ENCODE measurements at places on chromosomes 2 and 18.

DNA sequence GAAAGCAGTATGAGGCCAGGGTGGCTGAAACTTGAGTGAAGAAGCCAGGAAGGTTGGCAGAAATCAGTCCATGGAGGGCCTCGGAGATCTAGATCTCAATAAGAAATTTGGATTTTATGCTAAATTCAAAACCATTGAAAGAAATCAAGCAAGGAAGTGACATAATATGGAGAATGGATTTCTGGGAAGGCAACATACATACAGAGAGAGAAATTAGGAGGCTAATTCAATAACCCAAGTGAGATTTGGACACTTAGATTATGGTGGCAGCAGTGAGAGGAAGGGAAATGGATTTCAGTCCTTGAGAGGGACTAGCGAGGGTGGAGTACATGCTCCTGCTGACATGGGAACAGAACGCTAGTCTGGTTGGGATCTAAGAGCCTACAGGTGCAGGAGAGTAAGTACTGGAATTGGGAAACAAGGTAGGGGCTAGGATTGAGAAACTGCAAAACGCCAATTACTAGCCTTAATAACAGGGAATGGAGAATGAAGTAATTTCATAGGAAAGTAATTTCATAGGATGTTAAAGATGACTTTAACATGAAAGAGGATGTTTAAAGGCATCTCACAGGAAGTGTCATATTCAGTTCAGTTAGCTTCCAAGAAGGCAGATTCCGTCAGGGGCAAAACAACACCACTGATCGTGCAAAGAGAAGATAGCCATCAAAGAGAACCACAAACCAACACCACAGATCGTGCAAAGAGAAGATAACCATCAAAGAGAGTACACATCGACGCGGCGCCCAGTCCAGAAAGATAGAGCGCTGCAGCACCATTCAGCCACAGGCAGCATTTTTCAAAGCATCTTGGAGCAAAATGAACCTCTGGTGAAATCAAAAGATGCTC lies 27.2 kb downstream of the CDKL4 start:
- no peak for DNase-seq

DNA sequence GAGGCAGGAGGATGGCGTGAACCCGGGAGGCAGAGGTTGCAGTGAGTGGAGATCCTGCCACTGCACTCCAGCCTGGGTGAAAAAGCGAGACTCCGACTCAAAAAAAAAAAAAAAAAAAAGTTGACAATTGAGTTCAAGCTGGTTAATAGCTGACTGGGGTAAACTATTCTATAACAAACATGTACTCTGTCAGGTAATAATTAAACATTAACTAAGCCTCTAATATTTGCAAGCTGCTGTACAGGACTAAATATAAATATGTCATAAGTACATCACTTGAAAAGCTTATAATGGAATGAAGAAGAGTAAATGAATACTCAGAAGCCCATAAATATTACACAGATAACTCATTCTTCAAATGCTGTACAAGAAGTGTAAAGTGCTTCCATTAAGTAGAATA lies 190.4 kb upstream of the CRIM1 start:
- no peak for DNase-seq

- no peak for DNase-seq
Observed at GRCh38 chr2:46368401-46368800, 71.2 kb downstream of the EPAS1 start.

DNA sequence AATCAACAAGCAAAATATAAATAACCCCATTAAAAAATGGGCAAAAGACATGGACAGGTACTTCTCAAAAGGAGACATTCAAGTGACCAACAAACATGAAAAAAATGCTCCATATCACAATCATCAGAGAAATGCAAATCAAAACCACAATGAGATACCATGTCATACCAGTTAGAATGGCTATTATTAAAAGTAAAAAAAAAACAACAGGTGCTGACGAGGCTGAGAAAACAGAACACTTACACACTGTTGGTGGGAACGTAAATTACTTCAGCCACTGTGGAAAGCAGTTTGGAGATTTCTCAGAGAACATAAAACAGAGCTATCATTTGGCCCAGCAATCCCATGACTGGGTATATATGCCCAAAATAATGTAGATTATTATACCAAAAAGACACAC lies 69.1 kb downstream of the CWC22 start:
- DNase-seq = no peak

DNA sequence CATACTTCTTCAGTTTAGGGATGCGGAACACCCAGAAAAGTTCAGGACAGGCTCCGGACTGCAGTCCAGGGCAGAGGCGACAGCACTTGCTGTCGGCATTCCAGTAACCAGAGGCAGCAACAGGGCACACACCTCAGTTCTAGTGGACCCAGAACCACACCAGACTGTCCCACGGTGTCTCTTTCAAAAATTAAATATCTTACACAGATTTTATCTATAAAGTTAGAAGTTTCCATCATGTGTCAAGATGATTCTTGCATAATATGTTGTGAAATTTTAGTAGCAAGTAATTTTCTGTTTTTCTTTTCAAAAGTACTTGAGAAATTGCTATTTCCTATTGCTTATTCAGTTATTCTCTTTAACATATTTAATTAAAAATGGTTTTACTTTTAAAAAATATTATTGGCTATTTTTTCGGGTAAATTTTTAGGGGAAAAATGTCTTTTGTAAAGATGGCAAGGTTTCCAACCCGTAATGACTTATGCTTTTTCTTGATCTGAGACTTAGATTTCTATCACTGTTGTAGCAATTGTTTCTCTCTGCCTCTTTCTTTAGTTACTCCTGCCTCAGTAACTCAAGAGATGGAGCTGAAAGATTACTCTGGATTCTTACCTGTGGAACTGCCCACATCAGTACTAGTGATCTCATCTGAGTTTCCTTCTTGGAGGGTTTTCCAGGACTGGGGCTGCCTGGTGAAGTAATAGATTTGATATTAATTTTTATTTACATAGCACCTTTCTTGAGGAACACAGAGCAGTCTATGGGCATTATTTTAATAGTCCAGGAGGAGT lies 182.7 kb downstream of the LTBP1 start:
- DNase-seq = no peak

GRCh38 chr2:27977731-27978312 lies 87.3 kb downstream of the BABAM2 start:
- no peak for DNase-seq

GRCh38 chr2:37637190-37637860 lies 34.1 kb downstream of the CDC42EP3 start:
- no peak for DNase-seq

- DNase-seq = no peak
Observed at GRCh38 chr2:62181843-62182242, 14.1 kb upstream of the B3GNT2 start.

DNA sequence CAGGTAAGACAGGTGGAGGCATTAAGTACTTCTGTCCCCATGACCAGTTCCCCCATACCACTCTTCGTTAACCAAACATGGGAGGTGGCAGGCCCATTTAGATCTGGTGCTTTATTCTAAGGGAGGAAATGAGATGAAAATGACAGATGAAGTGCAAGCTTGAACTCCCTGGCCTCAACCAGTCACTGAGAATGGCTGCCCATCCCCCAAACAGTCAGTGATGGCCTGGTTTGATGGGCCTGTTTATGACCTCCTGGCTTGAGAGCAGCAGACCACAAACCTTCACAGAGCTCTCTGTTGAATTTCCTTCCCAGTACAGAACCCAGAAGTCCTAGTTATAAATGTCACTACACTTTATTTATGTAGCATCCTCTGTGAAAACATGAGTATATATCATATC lies 31.1 kb downstream of the EPAS1 start:
- DNase-seq = no peak

DNA sequence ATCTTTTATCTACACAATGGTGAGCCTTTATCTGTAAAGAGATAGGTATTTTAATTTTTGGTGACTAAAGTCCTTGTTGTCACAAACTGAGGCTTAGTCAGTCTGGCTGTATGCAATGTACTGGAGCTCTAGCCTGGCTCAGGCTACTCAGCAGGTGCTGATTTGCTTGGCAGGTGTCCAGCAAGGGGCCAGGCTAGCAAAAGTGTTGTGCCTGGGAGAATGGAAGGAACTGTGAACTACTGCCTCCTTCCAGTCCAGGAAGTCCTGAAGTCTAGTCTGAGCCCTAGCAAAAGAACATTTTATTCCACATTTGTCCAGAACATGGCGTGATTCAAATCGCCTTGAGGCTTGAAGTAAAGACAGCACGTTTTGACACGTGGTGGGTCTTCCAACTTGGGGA lies 260.5 kb downstream of the CCDC85A start:
- no peak for DNase-seq

DNA sequence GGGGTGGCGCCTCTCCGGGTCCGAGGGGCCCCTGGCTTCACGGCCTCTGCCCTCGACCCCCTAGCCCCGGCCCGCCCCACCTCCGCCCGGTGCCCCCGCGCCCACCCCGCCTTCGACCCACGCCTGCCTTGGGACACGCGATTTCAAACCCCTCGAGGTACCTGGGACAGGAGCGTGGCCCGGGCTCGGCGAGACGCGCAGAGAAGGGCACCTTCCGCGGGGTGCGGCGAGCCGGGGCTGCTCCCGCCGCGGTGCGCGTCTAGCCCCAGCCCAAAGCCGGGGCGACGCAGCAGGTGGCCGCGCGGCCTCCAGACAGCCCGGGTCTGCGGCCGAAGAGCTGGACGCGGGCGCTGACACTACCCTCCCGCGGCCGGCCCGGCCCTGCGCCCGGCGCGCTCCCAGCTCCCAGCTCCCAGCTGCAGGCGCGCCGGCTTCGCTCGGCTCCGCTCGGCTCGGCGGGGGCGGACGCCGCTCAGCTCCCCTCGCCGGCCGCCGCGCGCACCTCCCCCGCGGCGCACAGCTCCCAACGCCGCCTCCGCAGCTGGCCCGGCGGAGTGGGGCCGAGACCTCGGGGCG lies at the start of gene CRACDL:
Gene CRACDL, minus strand, starts transcription at position 449 of the 576 bp plus-strand sequence. CDS start 89,425 bp downstream, outside the sequence.
- DNase-seq = no peak

- DNase-seq = no peak
Observed at GRCh38 chr2:218780851-218781690, 876 bp upstream of the CYP27A1 start.

GRCh38 chr18:73270920-73271634 lies 403.3 kb upstream of the NETO1 start:
- no peak for DNase-seq

GRCh38 chr2:43110442-43110871 lies 115.9 kb downstream of the ZFP36L2 start:
- DNase-seq = no peak

- DNase-seq = no peak
Observed at GRCh38 chr2:119231975-119232665, 8.5 kb downstream of the STEAP3 start.

DNA sequence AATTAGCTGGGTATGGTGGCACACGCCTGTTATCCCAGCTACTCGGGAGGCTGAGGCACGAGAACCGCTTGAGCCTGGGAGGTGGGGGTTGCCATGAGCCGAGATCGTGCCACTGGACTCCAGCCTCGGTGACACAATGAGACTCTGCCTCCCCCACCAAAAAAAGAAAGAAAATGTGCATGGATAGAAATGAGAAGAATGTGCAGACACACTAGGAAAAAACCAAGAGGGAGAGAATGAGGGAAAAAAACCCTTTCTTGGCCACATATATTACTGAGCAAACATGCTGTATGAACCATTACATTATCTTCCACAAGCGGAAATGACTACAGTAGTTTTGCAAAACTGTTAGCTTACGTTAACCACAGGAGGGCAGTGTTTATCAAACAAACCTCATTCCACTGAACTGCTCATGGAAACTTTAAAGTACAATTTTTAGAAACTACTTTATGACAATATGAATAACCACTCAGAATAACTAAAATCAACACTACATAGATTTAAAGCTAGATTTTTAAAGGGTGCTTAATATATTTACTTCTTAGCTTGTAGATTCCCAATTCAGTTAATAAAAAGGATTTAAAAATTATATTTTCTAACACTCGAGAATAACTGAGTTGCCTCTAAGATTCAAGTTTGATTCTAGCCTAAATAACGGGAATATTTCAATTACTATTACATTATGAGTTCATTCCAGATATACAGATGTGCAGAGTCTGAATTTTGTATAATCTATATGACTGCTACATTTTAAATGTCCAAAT lies 26.4 kb downstream of the ASXL2 start:
- DNase-seq = peak; percentile 57

GRCh38 chr18:51941999-51942398 lies 398.0 kb upstream of the DCC start:
- no peak for DNase-seq

DNA sequence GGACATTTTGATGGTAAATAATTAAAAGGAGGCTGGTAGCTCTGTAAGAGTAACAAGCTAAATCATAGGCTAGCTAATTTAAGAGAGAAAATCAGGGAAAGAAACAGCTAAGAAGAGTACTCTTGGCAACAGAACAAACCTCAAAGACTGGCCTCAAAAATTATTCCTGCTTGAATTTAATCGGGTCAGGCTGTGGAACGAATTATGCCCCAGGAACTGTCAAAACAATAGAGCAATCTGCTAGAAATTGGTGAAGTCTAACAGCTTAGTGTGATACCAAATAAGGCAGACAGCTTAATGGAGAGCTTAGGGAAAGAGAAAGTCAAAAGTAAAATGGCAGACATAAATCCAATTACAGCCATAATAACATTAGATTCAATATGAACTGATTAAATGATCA lies 215.7 kb downstream of the MREG start:
- DNase-seq = no peak

GRCh38 chr2:38907743-38908562 lies 18.3 kb downstream of the ARHGEF33 start:
- peak; percentile 51 for DNase-seq

GRCh38 chr2:127121776-127122176 lies 14.8 kb upstream of the BIN1 start:
- no peak for DNase-seq

DNA sequence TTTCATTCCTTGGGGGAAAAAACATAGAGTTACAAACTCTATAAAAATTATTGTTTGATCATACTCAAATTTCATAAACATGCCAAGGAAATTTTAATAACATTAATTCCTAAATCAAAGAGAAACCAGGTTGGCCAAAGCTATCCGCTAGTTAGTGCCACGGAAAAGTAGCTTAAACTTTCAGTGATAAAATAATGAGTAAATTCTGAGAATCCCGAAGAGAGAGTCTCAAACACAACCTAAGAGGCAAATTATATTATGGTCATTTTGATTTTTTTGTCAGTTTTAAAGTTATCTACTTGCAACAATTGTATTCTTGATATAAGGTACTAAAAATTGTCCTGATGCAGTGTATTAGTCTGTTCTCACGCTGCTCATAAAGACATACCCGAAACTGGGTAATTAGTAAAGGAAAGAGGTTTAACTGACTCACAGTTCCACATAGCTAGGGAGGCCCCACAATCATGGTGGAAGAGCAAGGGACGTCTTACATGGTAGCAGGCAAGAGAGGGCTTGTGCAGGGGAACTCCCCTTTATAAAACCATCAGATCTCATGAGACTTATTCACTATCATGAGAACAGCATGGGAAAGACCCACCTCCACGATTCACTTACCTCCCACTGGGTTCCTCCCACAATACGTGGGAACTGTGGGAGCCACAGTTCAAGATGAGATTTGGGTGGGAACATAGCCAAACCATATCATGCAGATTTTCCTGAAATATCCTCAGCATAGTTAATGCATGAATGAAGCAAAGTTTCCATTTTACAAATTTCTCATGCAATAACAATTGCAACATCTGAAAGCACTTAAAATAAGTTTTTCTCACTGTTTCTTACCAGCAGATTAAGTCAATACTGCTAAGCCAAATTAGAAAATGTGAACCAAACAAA lies 205.9 kb upstream of the STK17B start:
- peak; percentile 93 for DNase-seq

Measured in GM12878 (cell line).